ENCODE measurements at places on chromosomes 6 and 20.

- DNase-seq = no peak
These were observed 18.9 kb downstream of the CDH22 start for GRCh38 chr20:46289432-46289831.

GRCh38 chr6:87742106-87742505 lies 40.1 kb upstream of the AKIRIN2 start:
- peak; percentile 54 for DNase-seq

DNA sequence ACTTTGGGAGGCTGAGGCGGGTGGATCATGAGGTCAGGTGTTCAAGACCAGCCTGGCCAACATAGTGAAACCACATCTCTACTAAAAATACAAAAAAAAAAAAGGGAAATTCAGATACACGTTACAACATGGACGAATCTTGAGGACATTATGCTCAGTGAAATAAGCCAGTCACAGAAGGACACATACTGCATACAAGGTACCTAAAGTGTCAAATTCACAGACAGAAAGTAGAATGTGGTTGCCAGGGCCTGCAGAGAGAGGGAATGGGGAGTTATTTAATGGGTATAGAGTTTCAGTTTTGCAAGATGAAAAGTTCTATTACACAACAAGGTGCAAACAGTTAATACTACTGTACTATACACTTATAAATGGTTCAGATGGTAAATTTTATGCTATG lies 75.1 kb downstream of the SNX5 start:
- no peak for DNase-seq

DNA sequence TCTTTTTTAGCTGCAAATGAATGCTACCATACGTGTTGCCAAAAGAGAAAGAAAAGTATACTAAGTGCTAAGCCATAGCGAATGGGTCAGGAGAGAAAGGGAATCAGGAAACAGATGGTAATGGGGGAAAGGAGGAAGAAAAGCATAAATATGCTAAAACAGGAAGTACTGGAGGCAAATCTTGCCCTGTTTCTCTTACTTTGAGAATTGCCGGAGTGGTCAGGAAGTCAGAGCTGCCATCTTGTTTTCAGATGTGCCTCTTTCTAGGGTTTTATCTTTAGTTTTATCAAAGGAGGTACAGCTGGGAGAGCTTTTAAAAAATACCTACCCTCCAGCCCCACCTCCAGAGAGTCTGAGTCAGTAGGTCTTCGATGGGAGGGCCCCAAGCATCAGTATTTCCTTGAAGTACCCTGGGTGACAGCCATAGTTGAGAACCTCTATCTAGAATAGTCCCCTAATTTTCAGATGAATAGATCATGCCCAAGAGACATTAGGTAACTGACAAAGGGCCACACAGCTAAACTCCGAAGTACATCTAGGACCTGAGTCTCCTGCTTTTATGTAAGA lies 193.3 kb downstream of the CLIC5 start:
- DNase-seq = no peak

DNA sequence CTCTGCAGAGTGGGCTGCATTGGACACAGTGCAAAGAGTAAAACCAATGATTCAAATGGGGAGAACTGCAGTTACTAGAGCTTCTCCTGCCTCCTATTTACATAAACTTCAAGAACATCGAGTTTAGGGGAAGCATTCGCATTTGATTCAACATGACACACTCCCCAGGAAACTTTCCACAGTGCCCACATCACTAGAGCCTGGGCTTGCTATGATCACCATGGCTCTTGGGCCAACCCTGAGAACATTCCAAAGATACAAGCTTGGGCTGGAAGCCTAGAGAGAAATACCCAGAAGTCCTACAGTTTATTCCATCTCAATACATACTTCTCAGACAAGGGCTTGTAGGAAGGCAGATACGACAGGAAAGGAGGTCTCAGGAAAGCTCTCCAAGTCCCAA lies 337.9 kb downstream of the CD83 start:
- DNase-seq = no peak

GRCh38 chr20:33531047-33531877 lies 41.4 kb downstream of the CBFA2T2 start:
- DNase-seq = no peak

DNA sequence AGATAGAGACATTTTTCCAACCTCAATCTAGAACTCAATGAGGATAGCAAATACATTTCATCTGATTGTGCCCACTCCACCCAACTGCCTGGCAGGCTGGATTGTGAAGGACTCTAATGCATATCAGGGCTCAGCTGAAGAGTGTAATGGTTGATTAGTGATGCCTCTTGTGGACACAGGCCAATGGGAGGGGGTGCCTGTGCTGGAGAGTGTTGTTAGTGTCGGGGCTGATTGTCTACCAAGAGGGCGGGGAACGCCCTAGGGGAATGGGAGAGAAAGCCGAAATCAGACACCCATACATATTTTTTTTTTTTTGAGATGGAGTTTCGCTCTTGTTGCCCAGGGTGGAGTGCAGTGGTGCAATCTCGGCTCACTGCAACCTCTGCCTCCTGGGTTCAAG lies 103.7 kb upstream of the SALL4 start:
- DNase-seq = no peak

DNA sequence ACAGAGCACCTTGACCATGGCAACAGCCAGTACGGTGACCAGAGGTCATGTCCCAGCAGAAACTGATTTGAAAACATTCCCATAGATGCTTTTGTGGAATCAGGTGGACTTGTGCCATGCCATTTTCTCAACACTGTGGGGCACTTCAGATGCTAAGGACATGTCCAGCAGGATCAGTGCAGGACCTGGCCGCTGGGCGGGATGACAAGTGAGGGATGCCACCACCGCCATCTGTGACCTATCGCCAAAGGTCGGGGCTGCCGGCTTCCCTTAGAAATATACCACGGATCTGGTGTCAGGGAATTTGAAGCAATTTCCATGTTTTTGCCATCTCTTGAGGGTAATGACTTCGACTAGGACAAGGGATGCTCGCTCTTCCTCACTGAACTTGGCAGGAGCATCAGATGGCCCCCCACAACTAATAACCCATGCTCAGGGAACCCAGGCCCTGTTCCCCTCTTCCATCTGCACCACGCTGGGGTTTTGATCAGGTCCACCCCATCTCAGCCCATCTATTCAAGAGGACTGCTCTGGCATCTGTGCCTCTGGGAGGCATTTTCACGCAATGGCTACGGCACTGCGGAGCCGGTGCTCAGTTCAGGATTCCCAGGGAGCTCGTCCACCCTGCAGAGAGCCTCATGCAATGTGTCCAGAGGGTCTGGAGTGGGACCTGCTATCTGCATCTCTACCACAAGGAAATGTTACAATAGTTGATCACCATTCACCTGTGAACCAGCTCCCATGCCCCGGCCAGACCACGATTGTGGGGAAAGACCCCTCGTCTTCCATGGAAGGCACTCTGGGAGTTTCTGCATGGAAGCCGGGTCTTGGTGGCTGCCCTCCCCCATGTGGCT lies 302.6 kb downstream of the TAF4 start:
- DNase-seq = no peak

GRCh38 chr6:108801366-108801765 lies 46.9 kb upstream of the ARMC2 start:
- no peak for DNase-seq
